Caudate nucleus (tissue), 63 donors: ENCODE measurements at places on chromosomes 3 and 15.

GRCh38 chr3:117218641-117219048 lies 509.1 kb downstream of the TUSC7 start:
- DNase-seq, result no peak

- DNase-seq, result no peak
Observed at GRCh38 chr3:111861391-111861790, 2.3 kb downstream of the PHLDB2 start.

DNA sequence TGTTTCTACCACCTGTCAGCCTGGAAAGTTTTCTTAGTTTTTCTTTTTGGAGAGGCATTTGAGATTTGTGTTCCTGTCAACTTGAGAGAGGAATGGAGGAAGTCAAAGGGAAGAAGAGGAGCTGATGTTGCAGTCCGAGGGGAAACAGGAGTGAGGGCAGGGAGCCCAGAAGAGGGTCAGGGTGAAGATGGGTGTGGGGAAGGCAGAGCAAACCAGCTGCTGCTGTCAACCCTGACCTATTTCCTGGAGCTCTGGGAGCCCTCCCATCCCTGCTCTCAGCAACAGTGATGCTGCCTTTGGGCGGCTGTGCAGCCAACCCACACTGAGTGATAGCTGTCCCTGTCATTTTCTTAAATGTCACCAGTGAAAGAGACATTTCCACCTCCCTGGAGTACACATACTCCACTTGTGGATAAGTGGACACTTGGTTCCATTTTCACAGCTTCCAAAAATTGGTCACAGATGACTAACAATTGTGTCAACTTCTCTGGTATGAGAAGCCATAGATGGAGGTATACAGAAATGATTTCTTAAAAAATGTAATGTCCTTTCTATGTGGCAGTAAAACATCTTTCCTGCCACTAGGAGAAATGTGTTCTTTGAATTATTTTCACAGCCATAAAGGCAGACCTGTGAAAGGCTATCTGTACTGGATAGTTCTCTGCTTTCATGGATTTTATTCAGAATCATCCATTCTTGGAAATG lies 556.3 kb upstream of the TBL1XR1 start:
- DNase-seq, result no peak

DNA sequence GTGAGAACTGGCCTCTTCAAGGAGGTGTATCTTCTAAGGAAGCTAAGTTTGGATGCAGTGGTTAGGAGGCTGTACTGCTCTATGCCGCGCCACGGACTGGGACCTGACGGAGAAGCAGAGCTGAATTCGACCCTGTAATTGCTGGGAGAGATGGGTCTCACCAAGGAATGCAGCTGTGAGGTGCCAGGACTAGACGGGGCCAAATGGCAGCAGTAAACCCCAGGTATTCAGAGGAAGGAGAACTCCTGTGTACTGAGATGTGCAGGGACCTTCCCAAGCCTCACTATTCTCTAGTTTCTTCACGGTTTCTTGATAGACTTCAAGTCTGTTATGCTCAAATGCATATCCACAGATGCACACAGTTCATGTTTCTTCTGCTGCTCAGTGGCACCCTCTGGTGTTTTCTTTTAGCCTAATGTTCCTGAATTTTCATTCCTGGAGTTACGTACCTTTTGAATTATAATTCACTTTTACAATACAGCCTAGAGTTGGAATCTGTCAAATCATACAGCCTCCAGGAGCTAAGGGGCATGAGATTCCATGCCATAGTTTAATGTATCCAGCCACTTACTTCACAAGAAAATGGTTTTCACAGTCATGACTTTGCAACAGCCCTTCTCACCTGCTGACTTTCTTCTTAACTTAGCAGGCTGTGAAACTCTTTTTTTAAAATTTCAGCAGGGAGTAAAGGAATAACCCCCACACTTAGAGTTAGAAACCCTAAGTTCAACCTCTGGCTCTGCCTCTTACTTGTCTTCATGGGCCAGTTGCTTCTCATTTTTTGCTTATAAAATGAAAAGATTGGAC lies 61.8 kb downstream of the GLDN start:
- DNase-seq, result peak; percentile 42

GRCh38 chr3:131048030-131048429 lies 21.4 kb downstream of the NEK11 start:
- no peak for DNase-seq

GRCh38 chr3:73542136-73542535 lies 82.6 kb downstream of the PDZRN3 start:
- no peak for DNase-seq

GRCh38 chr3:180048103-180048502 lies 11.4 kb upstream of the PEX5L start:
- no peak for DNase-seq

- DNase-seq, result no peak
Observed at GRCh38 chr3:5456199-5456598, 268.7 kb downstream of the EDEM1 start.

- no peak for DNase-seq
Observed at GRCh38 chr3:174202561-174202960, 656.6 kb upstream of the NAALADL2 start.

- no peak for DNase-seq
Observed at GRCh38 chr3:124230998-124231397, 239.1 kb upstream of the ROPN1 start.

DNA sequence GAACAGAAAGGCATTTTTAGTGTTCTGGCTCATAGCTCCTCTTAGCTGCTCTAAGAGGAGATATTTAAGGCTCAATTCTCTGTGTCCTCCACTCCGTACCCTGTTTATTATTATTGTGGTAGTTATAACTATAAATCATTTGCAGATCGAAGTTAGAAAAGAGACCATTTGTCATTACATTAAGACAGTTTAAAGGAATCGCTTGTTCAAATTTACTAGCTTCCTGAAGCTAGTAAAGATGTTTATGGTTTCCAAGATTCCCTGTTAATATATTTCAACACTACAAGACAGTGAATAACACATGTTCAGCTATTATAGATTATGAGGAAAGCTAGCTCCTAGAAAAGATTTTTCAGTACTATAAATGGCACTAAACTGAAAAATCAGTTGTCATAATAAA lies 12.6 kb downstream of the ATXN7 start:
- DNase-seq, result no peak

DNA sequence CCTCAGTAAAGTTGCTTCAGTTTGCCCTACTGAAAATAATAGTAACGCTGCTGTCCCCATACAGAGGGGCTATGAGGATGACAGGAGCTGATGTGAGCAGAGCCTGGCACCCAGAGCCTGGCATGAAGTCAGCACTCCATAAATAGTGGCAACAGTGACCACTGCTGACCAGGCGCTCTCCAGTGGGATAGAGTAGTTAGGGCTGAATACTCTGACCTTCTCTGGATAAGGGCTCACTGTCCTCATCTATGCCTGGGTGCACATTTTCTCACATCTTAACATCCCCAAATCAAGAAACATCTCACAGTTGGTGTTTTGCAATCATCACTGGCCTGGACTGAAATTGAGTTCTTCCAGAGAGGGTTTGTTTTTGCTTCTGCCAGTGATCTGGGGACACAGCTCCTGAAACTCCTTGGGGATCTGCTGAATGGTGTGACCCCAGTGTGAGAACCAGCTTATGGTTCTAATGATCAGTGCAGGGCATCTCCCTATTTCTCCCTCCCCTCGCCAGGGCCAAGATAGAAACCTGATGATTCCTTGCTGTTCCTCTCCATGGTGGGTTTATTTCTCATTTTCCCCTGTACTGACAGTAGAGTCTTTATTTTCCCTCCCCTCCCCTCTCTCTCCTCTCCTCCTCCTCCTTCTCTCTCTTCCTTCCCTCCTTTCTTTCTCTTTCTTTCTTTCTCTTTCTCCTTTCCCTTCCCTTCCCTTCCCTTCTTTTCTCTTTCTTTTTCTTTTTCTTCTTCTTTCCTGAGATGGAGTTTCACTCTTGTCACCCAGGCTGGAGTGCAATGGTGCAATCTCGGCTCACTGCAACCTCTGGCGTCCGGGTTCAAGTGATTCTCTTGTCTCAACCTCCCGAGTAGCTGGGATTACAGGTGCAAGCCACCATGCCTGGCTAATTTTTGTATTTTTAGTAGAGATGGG lies 3.5 kb upstream of the PCSK6 start:
- DNase-seq, result no peak

DNA sequence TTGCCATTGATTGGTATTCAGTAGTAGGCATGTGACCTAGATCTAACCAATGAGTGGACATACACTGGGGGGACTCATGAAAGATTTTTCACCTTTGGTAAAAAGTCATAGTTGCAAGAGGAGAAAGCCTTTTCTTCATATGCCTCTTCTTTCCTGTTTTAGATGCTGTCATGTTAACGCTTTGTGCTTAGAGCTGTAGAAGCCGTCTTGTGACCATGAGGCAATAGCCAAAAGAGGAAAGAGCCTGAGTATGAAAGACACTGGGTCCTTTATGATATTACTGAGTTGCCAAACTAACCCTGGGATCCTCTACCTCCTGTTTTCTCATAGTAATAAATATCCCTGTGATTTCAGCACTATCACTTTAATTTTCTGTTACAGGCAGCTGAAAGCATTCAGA lies 396.0 kb downstream of the FHIT start:
- no peak for DNase-seq
